ENCODE measurements at places on chromosomes 1 and 21. TPM values are rescaled to one million over a fixed set of nuclear protein-coding genes. Genes with fewer than 3 reads are reported as not detected.

TNNT2 gene
- not detected for total RNA-seq

CNR2 gene
- total RNA-seq: 0.05 TPM

ARHGEF16 gene
- 0.32 TPM for total RNA-seq

ICOSLG gene
- 2.8 TPM for total RNA-seq

PRAMEF11 gene
- not detected for total RNA-seq

MTFR1L gene
- 59.6 TPM for total RNA-seq

CRNN gene
- total RNA-seq: not detected

TMEM269 gene
- total RNA-seq: not detected

CFAP107 gene
- not detected for total RNA-seq

CTH gene
- 0.76 TPM for total RNA-seq

ATP5PF gene
- 129 TPM for total RNA-seq

SPRR3 gene
- total RNA-seq: not detected

MAP1LC3C gene
- total RNA-seq: 1.9 TPM

PERM1 gene
- total RNA-seq: 0.24 TPM

FAM89A gene
- total RNA-seq: 11.2 TPM

SIM2 gene
- total RNA-seq: not detected

CSMD2 gene
- 2.4 TPM for total RNA-seq

PKP1 gene
- 0.83 TPM for total RNA-seq

SHISA4 gene
- 33.7 TPM for total RNA-seq

CLCA2 gene
- 0.32 TPM for total RNA-seq

AADACL4 gene
- total RNA-seq: not detected

S100A6 gene
- 1,536 TPM for total RNA-seq

UQCRHL gene
- total RNA-seq: 0.71 TPM

CDKN2C gene
- total RNA-seq: 20.5 TPM

SLAMF9 gene
- not detected for total RNA-seq

RHOU gene
- total RNA-seq: 15.7 TPM

GCSAML gene
- 0.29 TPM for total RNA-seq

CD1D gene
- total RNA-seq: 1.4 TPM

ARHGAP30 gene
- 15.2 TPM for total RNA-seq

TNFRSF25 gene
- total RNA-seq: 7.0 TPM

THEM5 gene
- not detected for total RNA-seq

CASZ1 gene
- 18.4 TPM for total RNA-seq

TFAP2E gene
- total RNA-seq: 0.65 TPM

AQP10 gene
- total RNA-seq: not detected

Measured in posterior vena cava (tissue), 2 donors.